ENCODE measurements at places on chromosomes 12 and 14.
A peak's percentile ranks its signal among the peaks of the same experiment; 100 is the strongest.

DNA sequence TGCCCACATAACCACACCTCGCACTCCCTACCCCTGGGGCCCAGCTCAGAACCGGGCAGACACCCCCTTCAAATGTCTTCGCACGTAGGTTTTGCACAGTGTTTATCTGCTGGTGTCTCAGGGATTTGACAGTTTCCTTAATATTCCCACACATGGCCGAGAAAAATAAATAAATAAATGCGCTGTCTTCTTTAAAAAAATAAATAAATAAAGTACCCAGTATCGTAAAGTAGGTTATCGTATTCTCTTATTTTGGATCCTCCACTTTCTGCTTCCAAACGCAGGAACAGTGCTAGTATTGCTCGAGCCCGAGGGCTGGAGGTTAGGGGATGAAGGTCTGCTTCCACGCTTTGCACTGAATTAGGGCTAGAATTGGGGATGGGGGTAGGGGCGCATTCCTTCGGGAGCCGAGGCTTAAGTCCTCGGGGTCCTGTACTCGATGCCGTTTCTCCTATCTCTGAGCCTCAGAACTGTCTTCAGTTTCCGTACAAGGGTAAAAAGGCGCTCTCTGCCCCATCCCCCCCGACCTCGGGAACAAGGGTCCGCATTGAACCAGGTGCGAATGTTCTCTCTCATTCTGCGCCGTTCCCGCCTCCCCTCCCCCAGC, 710 bp upstream of the FOS start:
- DNase-seq = no peak

- DNase-seq = no peak
Observed at GRCh38 chr12:6345319-6346091, 3.6 kb upstream of the TNFRSF1A start.

- no peak for DNase-seq
Observed at GRCh38 chr12:11555743-11556625, 93.5 kb upstream of the ETV6 start.

GRCh38 chr12:28092396-28092795, 97.9 kb upstream of the CCDC91 start:
- no peak for DNase-seq

- peak; percentile 6 for DNase-seq
Observed at GRCh38 chr12:19131025-19131444, 1.5 kb downstream of the PLEKHA5 start.

- DNase-seq = no peak
Observed at GRCh38 chr14:74841230-74842207, 34.4 kb downstream of the PROX2 start.

DNA sequence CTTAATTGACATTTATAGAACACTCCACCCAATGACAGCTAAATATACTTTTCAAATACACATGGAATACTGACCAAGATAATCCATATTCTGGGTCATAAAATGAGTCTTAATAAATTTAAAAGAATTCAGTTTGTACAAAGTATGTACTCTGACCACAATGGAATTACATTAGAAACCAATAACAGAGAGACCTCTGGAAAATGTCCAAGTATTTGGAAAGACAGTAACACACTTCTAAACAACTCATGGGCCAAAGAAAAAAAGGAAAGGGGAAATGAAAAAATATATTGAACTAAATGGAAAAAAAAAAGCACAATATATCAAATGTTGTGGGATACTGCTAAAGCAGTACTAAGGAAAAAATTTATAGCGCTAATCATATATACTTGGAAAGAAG, 52.0 kb downstream of the CRACR2A start:
- no peak for DNase-seq

DNA sequence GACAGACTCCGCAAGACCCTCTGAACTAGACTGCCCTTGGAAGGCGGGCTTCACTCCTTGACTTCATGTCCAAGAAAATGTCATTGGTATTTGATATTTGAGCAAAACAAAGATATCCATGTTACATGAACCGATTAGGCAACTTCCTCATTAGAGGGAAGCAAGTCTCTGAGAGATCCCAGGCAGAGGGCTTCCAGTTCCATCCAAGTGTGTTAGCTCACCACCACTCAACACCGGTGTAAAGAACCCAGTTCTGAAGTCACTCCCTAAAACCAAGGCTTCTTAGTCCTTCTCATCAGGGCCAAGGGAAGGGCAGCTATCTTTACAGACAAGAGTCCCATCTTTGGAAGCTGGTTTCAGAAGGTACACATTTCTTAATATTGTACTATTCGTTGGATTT, 87.2 kb upstream of the CDKN3 start:
- no peak for DNase-seq

DNA sequence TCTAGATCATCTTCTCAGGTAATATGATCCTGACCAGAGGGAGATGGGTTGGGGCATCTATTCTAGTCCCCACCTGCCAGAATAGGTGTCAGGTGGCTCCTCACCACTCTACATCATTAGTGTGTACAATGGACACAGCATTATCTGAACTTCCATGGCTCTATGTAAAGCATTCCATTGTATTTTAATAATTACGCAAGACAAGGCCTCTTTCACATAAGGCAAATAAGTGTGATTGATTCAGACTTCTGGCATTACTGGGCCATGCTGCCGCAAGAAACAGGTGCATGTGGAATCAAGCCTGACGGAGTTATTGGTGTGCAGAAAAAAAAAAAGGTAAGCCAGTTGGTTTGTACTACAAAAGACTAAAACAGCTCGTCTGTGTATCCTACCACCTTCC, 3.1 kb upstream of the DDHD1 start:
- DNase-seq = no peak

GRCh38 chr12:25960961-25961360, 2.5 kb downstream of the RASSF8 start:
- no peak for DNase-seq

GRCh38 chr12:124393414-124393790, 98.5 kb downstream of the RFLNA start:
- DNase-seq = no peak

GRCh38 chr12:94736004-94736403, 85.6 kb upstream of the TMCC3 start:
- DNase-seq = no peak

DNA sequence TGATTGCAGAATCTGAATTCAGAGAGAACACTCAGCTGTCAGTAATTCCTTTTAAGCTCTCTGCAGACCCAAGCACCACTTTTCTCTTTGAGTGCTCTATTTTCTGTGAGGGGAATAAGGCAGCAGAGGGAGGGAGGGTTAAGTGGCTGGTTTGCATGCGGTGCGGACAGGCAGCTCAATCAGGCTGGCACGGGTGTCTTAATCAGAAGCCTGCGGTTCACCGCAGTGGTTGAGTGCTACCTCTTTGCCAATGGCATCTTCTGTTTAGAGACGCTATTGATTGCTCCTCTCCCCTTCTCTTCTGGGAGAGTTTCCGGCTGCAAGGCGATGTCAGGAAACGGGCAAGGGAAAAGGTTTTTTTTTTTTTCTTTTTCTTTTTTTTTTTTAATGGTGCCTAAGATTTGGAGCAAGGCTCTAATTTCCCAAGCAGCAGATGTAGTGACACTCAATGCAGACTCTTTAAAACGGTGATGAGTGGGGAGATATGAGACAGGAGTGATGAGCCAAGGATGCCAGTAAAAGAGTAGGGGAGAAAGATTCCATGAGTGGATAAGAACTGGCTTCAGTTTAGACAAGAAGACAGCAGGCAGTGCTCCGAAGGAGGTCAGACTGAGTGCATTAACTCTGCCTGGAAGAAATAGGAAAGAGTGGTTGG, 533.7 kb upstream of the SEL1L start:
- DNase-seq = no peak

DNA sequence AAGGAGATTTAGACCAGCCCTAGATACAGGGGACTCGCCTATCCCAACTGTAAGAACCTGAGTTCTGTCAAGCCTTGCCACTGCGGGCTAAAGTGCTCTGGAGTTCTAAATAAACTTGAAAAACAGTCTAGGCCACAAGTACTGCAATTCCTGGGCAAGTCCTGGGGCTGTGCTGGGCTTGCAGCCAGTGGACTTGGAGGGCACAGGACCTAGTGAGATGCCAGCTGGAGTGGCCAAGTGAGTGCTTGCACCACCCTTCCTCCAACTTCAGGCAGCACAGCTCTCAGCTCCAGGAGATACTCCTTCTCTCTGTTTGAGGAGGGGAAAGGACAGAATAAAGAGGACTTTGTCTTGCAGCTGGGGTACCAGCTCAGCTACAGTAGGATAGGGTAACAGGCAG, 307.6 kb upstream of the FBXO33 start:
- no peak for DNase-seq

DNA sequence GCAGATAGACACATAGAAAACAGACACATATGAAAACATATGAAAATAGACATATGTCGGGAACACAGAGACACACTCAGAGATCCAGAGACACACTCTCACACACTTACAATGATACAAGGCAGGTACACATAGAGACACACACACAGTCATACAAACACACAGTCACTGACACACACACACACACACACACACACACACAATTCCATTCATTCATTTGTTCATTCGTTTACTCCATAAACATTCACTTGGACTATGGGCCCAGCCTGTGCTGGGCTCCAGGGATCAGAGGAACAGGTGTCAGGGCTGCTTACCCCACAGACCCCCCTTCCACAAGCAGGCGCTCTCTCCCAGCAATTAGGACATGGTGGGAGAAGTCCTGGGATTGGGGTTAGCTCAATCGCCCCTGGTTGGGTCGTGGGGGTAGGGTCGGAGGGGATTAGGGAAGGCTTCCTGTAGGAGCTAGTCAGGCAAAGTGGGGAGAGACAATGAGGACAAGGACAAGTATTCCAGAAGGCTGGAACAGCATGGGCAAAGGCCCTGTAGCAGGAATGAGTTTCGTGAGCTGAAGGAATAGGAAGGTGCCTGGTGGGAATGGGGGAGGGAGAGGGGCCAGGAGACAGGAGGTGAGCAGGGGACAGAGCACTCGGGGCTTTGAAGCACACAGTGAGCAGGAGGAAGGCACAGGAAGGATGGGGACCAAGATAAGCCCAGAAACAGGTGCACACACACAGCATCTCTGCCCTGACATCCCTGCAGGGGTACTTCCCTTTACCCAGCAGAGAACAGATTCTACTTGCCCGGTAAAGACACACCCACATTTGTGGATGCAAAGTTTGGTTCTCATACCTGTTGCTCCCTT, 6.5 kb downstream of the RASAL1 start:
- DNase-seq = no peak

DNA sequence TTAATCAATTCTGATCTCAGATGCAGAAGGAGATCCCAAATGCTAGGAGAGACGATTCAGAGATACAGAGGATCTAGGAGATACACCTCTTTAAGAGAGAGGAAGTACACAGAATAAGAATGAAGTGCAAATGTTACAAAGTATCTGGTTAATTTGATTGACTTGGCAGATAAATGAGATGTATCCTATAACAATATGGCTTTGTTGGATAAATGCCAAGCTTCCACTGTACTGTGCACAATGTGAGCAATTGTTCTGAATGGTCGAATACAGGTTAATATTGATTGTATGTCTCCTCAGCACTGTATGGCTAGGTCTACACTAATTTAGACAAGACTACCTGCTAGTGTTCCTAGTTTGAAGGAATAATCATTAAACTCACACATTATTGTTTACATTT, 119.6 kb upstream of the PTPRB start:
- DNase-seq = no peak

DNA sequence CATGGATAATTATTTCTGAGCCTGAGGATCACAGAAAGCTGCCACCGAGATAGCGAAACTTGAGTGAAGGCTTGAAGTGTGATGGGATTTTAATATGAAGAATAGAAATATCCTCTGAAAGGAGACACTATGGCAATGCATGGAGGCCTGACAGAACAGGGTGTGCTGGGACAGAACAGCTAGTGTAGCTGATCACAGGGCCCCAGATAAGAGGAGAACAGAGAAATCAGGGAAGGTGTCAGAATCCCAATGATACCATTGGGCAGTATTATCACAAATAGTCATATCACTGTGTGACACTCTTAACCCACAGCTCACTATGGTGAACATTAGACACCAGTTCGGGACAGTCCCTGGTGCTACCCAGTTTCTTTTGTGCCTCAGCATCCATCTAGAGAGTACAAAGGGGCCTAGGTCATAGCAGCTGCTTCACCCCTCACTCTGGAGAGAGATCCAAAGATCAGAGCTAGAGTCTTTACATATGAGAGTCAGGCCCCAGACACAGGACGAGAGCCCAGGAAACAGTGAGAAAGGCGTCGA, 506 bp upstream of the OR10P1 start:
- no peak for DNase-seq

- no peak for DNase-seq
Observed at GRCh38 chr14:68922201-68922621, 56.9 kb downstream of the ACTN1 start.

DNA sequence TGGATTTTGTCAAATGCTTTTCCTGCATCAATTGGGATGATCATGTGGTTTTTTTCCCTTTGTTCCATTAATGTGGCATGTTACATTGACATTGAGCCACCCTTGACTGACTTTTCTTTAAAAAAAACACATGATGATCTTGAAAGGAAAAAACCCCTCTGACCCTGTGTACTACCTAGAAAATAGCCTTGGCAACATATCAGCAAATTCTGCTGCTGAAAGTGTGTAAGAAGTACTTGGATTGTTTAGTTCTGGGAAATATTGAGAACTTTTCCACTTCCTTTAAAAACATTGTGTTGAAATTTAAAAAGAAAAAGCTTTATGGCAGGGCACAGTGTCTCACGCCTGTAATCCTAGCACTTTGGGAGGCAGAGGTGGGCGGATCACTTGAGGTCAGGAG, 20.7 kb downstream of the ACACB start:
- no peak for DNase-seq

GRCh38 chr14:54867011-54867410, 35.6 kb downstream of the GCH1 start:
- no peak for DNase-seq

GRCh38 chr12:92634202-92634601, 68.6 kb upstream of the PLEKHG7 start:
- no peak for DNase-seq

- DNase-seq = no peak
Observed at GRCh38 chr12:18576104-18576626, 161.6 kb downstream of the PLCZ1 start.

- peak; percentile 74 for DNase-seq
Observed at GRCh38 chr12:108129017-108129812, at the start of gene WSCD2. WSCD2 (plus strand) TSS chr12:108129288; CDS start chr12:108195833, 66,545 bp downstream.

GRCh38 chr14:44639781-44640385, 132.8 kb upstream of the FSCB start:
- no peak for DNase-seq

- DNase-seq = no peak
Observed at GRCh38 chr14:90521084-90521929, 124.5 kb downstream of the CALM1 start.

DNA sequence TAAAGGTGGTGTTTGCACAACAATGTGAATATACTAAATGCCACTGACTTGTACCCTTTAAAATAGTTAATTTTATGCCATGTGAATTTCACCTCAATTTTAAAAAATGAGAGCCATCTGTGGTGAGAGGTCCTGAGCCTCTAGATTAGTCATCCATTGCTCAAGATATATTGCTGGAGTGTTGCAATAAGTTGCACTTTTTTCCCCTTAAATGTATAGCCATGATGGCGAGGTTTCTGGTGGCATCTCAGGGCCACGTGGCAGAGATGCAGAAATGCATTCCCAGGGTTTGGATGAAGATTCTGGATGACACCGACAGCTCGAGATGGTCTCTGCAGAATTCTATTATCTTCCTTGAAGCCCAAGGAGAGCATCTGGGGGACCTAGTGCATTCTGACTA, 153.7 kb downstream of the AACS start:
- DNase-seq = no peak
